ENCODE measurements at places on chromosomes 2 and 18.
A peak's percentile ranks its signal among the peaks of the same experiment; 100 is the strongest.

- no peak for DNase-seq
These were observed 208.4 kb downstream of the HDAC4 start for GRCh38 chr2:239192456-239192855.

- DNase-seq: peak; percentile 87
These were observed 53.2 kb downstream of the EEF1B2 start for GRCh38 chr2:206212673-206213513.

GRCh38 chr2:55859875-55860274 is 63.7 kb downstream of the EFEMP1 start:
- no peak for DNase-seq

DNA sequence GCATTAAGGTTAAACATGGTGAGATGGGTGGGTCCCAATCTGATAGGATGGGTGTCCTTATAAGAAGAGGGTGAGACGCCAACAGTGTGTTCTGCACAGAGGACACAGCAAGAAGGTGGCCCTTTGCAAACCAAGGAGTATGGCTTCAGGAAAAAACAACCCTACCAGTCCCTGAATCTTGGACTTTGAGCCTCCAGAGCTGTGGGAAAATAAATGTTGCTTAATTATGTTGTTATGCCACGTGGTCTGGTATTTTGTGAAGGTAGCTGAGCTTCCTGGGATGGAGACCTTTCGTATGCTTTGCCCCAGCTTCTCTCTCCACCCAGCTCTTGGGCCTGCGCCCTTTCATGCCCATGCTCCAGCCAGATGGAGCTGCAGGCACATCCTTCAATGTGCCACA is 114.2 kb upstream of the EPC2 start:
- DNase-seq: no peak

- no peak for DNase-seq
These were observed 105.1 kb downstream of the MAPK4 start for GRCh38 chr18:50665015-50665414.

Measured in fibroblast of skin of abdomen (primary cell).